ENCODE measurements at places on chromosomes 16 and 17. TPM values are rescaled to one million over a fixed set of nuclear protein-coding genes. Genes with fewer than 3 reads are reported as not detected.
A peak's percentile ranks its signal among the peaks of the same experiment; 100 is the strongest.

DNA sequence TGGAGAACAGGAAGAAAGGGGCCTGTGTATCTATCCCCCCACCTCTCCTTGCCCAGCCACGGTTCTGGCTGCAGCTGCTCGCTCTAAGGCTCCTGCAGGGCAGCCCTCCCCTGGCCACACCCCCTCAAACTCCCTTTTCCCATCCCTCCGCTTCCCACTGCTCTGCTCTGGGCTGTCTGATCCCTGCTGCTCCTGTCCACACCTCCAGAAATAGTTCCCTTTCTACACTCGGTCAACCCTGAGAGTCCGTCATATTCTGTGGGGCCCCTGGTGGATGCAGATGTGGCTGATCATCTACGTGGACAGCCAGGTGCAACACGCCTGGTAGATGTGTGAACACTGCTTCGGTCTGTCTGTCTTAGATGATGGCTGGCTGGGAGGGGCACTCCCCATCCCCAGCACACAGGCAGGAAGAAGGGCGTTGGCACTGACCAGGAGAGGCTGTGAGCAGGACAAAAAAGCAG is 19.3 kb upstream of the KRT19 start:
- no peak for DNase-seq

DNA sequence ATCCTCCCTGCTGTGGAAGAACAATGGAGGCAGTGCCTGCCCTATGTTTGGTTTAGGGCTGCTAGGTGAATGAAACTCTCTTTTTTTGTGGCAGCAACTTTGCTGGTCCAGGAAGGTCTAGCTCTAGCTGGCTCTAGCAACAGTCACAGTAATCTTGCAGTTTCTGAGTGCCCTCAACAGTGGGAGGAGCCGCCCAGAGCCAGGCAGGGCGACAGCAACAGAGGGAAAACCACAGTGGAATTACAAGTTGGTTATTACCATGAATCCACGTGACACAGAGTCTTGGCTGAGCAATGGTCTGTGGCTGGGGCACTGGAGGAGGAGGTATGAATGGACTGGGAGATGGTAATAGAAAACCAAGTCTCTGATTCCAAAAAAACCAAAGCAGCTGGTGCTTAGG is 10.3 kb downstream of the HSPB9 start:
- DNase-seq, result peak; percentile 62

GRCh38 chr16:81071805-81072204 is 5.2 kb downstream of the C16orf46 start:
- no peak for DNase-seq

Gene HSD17B2
- total RNA-seq, result not detected

GRCh38 chr17:80826955-80827645 is 164.5 kb upstream of the CHMP6 start:
- peak; percentile 46 for DNase-seq

Gene ASPA
- 3.7 TPM for total RNA-seq

Gene ZSCAN10
- total RNA-seq, result not detected

Gene TSPAN10
- total RNA-seq, result not detected

DNA sequence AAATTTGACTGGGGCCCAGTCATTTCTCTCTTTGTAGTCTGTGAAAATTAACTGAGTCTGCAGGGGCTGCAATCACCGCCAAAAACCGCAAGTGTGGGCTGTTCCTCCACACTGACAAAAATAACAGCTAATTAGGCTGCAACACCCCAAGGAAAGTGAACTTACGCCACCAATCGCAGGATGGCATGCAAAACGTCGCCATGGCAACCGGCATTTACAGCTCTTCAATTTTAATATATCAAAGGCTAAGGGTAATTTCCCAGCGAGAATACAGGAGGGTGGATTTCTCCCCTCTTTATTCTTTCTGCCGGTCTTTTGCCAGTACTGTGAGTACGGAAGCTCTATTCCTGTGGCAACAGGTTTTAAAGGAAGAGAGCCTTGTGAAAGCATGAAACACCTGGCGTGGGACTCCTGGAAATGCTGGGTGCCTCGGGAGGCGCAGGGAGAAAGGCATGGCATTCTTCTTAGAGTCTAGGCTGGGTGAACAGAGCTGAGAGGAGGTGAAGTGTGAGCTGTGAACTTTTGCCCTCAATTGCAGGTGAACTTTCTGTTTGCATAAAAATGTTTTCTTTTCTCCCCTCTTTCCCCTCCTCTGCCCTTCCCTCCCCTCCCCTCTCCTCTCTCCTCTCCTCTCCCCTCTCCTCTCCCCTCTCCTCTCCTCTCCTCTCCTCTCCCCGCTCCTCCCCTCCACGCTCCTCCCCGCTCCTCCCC is 399.7 kb downstream of the XYLT1 start:
- peak; percentile 41 for DNase-seq

- no peak for DNase-seq
Observed at GRCh38 chr16:57377080-57377841, 5.0 kb downstream of the CX3CL1 start.

- no peak for DNase-seq
Observed at GRCh38 chr17:8695241-8695640, 49.4 kb downstream of the CCDC42 start.

DNA sequence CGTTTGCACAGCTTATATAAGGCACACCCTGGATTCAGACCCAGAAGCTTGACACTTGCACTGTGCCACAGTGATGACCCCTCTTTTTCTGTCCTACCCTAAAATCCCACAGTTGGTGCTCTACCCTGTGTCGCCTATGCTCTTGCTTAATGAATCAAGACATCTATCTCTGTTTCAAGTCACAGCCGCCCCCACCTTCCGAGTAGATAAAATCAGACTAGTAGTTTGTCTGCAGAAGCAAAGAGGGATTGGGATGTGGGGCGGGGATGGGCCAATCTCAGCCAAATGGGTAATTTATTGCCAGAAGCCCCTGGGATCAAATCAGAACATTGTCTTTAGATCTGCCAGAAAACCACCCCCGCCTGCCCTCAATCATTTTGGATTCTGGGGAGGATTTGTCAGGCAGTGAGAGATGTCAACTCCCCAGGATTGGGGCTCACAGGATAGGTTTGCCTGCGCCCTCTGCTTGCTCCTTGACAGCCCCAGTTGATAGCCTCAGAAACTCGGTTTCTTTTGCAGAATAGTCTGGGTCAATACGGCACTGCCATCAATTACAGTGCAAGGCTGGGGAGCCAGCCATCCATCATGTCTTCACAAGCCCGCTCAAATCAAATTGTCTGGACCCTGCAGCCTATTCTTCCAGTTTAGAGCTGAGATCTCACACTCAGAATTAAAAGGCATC is 520.8 kb downstream of the GRIN2A start:
- no peak for DNase-seq

Gene TBC1D3I
- total RNA-seq, result 0.20 TPM

DNA sequence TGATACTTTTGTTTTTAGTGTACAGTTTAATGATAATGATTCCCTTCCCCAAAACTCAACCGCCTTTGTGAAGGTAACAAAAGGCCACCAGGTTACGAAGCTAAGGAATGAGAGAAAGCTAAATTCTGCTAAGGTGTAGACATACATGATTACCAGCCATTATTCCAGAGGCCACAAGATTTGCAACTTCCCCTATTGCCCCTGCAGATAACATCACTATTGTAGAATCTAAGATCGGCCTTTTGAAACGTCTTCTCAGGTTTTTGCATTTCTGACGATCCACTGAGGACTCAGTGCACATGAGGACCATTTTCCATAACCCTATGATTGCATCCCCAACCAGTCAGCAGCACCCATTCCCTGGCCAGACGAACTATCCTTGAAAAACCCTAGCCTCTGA is 33.9 kb upstream of the SNN start:
- DNase-seq, result no peak

Gene ZDHHC1
- total RNA-seq, result 3.5 TPM

Gene TLCD3B
- total RNA-seq, result not detected

Data from left ventricle myocardium superior (tissue), 1 donor.